ENCODE measurements at places on chromosomes 6 and 20.

DNA sequence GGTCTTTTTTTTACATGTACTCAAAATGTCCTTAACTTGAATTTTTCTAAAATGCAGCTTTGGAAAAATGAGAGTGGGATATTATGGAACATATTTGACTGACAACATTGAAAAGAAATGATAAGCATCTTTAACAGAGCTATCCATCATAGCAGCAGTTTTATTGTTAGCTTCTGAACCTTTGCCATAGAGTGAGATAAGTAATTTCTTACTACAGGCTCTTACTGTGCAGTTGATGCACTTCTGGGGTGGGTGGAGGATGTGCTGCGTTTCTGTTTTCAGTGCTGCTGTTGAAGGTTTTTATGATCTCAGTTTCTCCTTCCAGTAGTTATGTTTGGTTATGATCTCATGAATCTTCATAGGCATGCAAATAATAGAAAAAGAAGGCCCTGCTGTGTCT, 267.0 kb downstream of the TMEM242 start:
- no peak for DNase-seq

DNA sequence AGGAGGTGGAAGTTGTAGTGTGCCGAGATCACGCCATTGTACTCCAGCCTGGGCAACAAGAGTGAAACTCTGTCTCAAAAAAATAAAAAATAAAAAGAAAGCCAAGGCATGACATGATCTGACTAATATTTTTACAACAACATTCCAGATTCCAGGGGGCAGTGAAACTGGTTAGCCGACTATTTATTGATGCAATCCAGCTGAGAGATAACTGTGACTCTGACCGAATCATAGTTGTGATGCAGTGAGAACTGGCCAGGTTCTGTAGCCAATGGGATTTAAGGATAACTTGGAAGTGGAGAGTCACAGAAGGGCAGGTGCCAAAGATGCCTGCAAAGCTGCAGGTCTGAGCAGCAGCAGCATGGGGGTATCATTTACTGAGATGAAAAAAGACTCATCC, 82.9 kb upstream of the TSHZ2 start:
- DNase-seq: no peak

GRCh38 chr6:107114926-107115694, at the start of gene BEND3:
Gene BEND3 (minus strand): TSS chr6:107115515. CDS start chr6:107099285, 16,230 bp downstream.
- DNase-seq: no peak

GRCh38 chr6:99151634-99152346, 197.7 kb downstream of the FAXC start:
- DNase-seq: peak; percentile 19

- DNase-seq: no peak
Measured at GRCh38 chr6:126233192-126233591, 106.7 kb upstream of the CENPW start.

DNA sequence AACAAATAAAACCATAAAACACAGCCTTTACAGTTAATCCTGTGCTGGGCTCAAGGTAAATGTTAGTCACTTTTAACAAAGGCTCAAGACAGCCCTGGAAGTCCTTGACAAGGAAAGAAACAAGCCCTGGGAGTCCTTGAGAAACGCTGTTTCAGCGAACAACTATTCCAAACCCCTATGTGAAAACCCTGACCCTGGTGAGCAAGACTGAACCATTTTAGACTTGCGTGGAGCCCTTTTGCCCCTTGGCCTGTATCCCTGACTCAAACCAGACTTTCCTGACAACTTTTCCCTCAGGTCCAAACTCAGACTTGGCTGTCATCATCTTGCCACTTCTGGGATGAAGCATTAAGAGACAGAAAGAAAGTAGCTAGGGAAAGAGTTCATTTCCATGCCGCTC, 180.4 kb downstream of the AIG1 start:
- DNase-seq: no peak

DNA sequence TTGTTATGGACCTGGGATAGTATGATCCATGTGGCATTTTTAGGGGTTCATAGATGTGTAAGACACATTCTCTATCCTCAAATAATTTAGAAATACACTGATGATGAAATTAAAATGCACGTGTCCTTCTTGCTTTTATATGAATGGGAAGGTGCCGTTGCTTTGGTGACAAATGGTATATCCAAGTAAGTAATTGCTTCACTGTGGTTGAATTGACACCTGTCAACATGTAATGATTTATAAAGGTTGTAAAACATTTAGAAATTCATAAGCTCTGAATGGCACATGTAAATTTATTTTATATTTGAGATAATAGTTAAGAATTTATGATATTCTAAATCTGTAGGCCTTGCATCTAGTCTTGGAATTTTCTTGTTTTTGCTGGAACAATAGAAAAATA, 227.0 kb downstream of the PHACTR1 start:
- DNase-seq: no peak

DNA sequence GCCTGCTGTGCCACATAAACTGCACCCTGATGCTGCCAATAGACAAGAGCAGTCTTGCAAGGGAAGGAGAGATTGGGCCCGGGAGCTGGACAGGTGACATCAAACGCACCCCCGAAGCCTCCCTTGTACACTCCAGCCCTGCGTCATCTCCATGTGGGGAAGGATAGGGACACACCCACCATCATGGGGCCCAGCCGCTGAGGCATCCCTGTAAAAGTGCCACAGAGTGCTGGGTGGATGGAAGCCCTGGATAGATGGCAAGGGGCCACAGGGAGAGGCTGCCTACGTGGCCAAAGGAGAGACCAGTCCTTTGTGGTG, 117.1 kb downstream of the SYNDIG1 start:
- DNase-seq: no peak

DNA sequence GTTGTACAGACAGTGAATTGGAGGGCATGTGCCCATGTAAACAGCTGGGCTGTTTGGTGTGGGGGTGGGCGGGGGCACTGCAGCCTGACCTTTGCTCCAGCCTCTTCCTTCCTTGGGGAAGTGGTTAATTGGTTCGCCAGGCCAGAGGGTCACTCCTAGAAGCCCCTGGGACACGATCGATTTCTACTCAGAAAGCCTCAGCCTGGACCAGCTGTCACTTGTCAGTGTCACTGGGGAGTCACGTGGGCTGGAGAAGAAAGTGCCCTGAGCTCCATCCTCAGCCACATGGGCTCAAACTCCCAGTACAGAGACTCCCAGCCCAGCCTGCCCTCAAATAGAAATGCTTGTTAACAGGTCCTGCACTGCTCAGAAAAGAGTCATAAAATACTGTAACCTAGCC, 423.8 kb upstream of the SULF2 start:
- DNase-seq: no peak

- no peak for DNase-seq
Measured at GRCh38 chr6:90190752-90191395, 105.8 kb downstream of the BACH2 start.

GRCh38 chr20:3802524-3803239, 6.6 kb downstream of the CDC25B start:
- no peak for DNase-seq

GRCh38 chr6:83844170-83844569, 9.0 kb upstream of the RIPPLY2 start:
- no peak for DNase-seq

GRCh38 chr6:52230685-52231084, 13.6 kb downstream of the IL17F start:
- DNase-seq: no peak

- DNase-seq: no peak
Measured at GRCh38 chr20:6440443-6440799, 317.6 kb upstream of the FERMT1 start.

DNA sequence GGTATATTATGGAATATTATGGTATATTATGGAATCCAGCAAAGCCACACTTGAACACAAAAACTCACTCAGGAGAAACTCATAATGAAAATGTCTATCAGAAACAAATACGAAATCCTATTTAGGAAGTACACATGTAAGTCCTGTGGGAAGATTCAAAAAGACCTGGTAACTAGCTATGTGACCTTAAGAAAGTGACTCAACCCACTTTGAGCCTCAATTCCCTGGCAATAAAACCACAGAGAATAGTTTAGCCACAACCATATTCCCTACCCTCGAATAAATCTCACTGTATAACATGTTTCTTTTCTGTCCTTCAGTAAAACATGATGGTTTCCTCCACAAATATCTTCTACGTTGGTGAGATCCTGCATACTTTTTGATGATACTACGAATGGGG, 56.4 kb downstream of the ZMYND8 start:
- no peak for DNase-seq

DNA sequence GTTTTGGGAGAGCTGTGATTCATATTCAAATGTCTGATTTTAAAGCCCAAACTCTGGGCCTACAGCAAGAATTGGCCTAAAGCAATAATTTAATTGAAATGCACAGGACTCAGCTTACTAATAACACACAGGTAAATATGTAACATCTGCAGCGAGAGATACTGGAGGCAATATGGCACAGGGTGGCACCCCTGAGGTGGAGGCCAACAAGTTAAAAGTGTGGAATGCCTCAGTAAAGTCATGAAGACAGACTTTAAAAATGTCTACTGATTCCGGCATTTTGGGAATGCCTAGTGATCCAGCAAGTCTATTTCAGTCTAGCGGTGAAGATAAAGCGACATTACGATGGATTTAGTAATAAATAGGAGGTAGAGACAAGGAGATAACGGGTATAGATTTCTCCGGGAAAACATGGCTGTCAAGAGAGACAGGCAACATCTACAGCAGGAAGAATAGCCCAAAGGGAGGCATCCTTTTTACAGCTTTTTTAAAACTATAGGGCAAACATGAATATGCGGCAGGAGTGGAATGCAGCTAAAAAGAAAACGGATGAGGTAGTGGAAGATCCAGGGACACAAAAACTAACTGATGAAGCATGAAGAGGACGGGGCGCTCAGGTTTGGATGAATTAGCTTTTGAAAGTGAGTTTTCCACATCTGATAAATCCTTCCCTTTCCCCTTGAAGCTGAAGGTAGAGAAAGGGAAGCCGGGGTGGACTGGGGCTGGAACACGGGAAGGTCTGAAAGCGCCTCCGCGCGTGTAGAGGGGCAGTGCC, 1.2 kb downstream of the NANP start:
- peak; percentile 2 for DNase-seq

- no peak for DNase-seq
Measured at GRCh38 chr6:157594292-157594691, 213.3 kb downstream of the ZDHHC14 start.

GRCh38 chr6:159951772-159952171, 17.1 kb upstream of the IGF2R start:
- no peak for DNase-seq

DNA sequence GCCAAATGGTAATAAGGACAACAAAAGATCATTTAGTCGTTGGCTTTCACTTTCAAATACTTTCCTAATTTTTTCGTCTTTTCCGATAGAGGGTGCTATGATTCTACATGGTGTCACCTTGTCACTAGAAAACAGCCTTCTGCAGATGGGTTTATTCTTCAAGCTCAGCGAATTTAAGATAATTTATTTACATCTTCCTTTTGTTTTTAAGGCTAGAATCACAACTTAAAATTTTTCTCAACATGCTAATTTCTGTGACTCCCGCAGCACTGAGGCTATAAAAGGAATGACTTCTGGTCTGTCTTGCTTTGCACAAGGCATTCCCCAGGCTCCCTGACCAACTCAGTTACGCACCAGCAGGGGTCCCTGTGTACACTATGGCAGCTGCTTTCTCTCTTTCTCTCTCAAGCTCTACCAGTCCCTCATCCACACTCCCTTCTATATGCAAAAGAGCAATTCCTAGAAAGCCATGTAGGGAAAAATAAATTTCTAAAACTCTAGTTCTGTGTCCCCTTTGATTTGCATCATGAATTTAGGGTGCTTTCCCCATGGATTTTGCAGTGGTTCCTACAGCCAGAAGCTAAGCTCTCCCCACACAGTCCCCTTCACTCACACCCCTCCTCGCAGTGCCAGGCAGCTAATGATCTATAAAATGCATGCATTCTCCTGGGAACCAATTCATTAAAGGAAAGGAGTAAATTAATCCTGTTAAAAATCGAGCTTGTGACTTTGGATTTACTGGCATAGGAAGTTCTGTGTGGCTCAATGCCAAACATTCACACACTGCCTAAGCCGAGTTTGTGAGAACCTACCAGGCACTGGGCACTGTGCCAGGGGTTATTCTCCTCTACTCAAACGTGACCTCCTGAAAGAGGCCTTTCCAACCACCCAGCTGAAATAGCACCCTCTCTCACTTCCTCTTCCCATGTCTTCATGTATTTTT, 74.5 kb downstream of the DCDC2 start:
- DNase-seq: peak; percentile 77

DNA sequence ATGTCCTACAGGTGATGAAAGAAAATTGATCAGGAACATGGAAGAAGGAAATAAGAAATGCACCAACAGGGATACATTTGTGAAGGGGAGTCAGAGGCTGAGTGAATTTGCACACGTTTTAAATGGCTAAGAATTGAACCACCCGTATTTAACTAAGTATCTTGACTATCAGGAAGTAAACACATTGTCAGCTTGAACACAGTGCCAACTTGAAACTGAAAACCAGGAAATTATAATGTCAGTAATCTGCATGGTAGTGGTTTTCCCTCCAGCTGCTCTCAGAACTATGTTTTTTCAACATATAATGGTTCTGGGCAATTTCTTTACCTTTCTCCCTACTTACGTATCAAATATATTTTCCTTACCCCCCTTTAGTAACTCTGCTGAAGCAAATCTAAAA, 366.5 kb upstream of the POU3F2 start:
- DNase-seq: no peak

DNA sequence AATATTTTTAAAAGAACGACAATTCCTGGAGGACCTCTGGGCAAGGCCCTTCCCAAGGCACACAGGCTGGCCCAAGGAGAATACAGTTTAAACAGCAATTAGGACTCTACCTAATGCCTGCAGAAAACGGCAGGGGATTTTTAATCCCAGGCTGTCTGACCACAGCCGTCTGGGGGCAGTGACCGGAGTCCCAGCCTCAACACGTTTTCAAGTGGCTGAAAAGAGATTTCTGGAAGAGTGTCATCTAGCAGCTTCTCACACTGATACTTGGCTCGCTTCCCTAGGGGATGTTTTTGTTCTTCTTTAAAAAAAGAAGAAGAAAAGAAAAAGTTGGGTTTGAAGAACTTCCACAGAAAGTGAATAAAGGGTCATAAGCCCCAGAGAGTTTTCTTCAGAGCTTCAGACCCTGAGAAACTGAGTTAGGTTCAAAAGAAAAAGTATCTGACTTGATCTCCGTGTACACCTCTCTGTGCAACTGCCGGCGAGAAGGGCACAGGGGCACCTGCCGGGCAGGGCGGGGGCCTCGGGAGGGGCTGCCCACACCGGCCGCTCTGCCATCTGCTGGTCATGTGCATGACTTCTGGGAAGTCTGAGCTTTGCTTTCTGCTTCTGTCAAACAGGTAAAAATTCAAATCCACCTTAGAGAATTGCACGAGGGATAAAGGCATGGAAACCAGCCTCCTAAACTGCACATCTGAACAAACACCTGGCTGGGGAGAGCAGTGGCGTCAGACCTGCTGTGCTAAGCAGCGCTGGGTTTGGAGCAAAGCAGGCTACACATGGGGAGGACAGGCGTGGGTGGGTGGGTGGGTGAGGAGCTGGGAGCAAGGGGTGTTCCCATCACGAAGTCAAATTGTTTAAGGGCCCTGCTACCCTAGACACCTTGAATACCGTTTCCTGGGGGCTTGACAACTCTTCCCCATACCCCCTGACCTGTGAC, 33.0 kb downstream of the RRBP1 start:
- peak; percentile 59 for DNase-seq

DNA sequence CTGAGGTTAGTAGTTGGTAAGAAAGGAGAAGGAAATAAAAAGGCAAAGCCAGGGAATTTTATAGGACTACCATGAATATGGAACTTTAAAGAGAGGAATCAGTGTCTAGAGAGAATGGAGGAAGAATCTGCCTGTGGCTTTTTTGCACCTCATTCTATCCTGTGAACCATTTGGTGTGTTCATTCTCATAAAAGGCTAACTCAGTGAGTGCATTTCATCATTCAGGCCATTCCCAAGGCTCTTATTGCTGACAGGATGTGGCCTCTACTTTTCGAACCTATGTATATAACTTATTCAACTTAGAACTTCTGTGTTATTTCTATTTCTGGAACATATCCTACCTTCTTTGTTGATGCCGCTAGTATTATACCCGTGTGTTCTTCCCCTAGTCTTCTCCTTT, 27.1 kb downstream of the HSF2 start:
- no peak for DNase-seq
